PC-3 (cell line): ENCODE measurements at places on chromosomes 12 and 14. TPM values are rescaled to one million over a fixed set of nuclear protein-coding genes. Genes with fewer than 3 reads are reported as not detected.
A peak's percentile ranks its signal among the peaks of the same experiment; 100 is the strongest.

DNA sequence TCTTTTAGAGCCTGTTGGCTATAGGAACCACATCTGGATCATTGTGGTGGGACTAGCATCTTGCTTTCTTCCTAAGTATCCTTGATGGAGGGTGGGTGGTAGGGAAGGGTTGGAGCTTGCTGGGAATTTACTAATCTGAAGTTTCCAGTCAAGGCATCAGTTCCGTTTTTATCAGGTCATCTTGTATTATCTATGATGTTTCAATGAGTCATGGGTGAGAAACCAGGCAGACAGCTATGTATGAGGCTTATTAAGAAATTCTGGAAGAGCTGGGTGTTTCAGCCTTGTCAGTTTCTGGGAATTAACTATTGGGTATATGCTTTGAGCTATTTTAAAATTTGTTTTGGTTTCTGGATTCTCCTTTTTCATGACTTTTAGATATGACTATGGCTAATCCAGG is 11.3 kb downstream of the TSFM start:
- DNase-seq: peak; percentile 82

DNA sequence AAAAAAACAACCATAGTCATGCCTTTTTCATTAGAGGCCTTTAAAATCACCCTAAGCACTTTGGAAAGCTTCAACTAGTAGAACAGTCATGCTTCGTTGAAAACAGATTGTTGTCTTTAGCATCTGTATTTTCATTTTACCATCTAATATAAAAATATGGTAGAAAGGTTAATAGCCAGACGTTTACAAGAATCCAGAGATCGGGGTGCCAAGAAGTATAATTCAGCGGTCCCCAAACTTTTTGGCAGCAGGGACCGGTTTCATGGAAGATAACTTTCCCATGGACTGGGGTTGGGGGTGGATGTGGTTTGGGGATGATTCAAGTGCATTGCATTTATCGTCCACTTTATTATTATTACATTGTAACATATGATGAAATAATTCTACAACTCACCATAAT is 138.4 kb downstream of the GLT1D1 start:
- DNase-seq: no peak

DNA sequence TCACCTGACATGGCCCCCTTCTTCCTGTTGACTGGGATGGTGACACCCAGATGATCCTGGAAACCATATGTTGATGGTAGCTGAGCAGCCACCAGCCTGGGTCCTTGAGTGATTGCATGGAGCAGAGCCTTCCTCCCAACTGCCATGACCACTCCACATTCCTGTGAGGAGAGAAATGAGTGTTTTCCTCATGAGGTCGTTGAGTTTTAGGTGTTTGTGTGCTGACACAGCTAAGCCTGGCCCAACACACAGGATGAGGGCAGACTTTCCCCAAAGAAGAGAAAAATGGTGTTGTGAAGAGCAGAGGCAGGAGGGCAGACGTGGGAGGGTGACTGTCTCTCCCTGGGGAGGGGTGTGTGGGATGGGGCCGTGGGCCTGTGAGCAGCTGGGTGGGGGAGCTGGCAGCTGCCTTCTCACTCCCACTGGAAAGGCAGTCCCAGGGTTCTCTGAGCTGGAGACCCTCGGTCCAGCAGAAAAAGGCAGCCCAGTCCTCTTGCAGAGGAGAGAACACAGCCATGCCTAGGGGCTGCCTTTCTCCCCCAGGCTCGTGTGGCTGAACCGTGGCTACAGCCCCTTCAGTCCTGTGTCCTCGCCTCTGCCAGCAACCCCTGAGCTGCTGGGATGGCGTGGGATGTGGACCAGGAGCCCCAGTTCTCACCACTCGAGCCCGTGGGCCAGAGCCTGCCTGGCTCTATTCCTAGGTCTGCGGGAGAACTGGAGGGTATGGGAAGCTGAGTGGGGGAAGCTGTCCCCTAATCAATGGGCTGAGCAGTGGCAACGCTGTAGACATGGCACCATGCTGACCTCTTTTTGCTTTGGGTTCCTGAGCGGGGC is 257.0 kb downstream of the ADGRD1 start:
- no peak for DNase-seq

DNA sequence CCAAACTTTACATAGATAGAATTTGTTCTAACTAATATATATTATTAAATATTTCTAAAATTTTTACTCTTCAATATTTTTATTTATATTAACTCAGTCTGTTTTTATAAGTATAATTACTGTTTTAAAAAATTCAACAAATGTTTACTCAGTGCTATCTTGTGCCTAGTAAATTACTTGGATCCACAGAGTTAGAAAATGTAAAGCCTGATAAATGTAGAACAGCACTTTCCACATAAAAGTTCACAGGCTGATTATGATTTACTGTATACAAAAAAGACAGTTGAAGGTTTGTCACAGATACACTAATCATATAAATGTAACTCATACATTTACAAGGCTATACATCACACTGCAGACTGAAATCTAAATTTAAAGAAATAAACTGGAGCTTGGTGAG is 170.0 kb downstream of the FOXG1 start:
- no peak for DNase-seq

- no peak for DNase-seq
Observed at GRCh38 chr12:95487024-95487423, 13.1 kb downstream of the METAP2 start.

ESR2 gene
- total RNA-seq: 0.18 and 0.35 TPM in 2 replicates

ATL1 gene
- 0.63 and 1.3 TPM in 2 replicates for total RNA-seq

KRT79 gene
- total RNA-seq: 0.46 TPM in 1 of 2 replicates, not detected in the other

C12orf54 gene
- not detected in 2 replicates for total RNA-seq

EML5 gene
- total RNA-seq: 0.66 and 0.86 TPM in 2 replicates

SDR9C7 gene
- not detected in 2 replicates for total RNA-seq
